ENCODE measurements at places on chromosomes 16 and 17. TPM values are rescaled to one million over a fixed set of nuclear protein-coding genes. Genes with fewer than 3 reads are reported as not detected.

The MRPL10 gene
- total RNA-seq = 64.9 TPM

The CCL7 gene
- total RNA-seq = not detected

GRCh38 chr17:35577830-35578196 lies 558 bp downstream of the PEX12 start:
- peak overlapping the region; percentile 99 for H3K27ac ChIP-seq
- peaks cover 25% of the 10 kb centered on the region for H3K4me1 ChIP-seq
- H3K27me3 ChIP-seq = no peaks in the 10 kb centered on the region
- peaks cover 4% of the 10 kb centered on the region for H3K36me3 ChIP-seq

GRCh38 chr16:3186946-3187690 lies 886 bp upstream of the OR1F1 start:
- no peak for DNase-seq
- H3K4me3 ChIP-seq = peak overlapping the region; percentile 64
- H3K27ac ChIP-seq = peak overlapping the region; percentile 77
- H3K36me3 ChIP-seq = peaks cover 11% of the 10 kb centered on the region
- H3K4me1 ChIP-seq = peaks cover 62% of the 10 kb centered on the region

DNA sequence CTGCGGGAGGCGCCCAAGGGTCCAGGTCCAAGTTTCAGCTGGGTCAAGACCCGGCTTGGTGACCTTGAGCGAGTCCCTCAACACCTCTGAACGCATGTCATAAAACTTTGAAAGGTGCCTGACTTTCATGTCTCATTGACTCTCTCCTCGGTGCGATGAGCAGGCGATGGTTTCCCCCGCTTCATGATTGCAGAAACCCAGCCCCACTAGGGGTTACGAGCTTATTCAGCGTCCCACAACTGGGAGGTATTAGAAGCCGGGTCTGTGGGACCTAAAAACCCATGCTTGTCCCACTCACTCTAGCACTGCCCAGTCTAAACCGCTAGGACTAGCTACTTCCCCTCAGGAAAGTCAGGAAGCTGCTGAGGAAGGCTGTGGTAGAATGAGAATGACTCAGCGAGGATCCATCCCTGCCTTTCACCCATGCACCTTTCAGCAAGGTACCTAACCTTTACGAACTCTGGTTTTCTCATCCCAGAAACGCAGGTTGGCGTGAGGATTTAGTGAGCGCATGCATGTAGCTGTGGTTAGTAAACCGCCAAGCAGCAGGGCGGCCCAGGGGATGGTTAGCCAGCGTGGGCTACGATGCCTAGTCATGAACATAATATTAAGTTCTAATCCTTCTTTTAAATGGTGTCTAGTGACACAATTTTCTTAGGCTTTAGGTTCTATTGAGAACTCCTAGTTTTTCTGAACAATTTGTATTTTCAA lies 26.2 kb upstream of the RFFL start:
- H3K27ac ChIP-seq = peak overlapping the region; percentile 96
- DNase-seq = peak; percentile 72
- peak overlapping the region; percentile 75 for H3K4me3 ChIP-seq
- H3K4me1 ChIP-seq = peaks cover 49% of the 10 kb centered on the region
- H3K27me3 ChIP-seq = no peaks in the 10 kb centered on the region

GRCh38 chr17:78524870-78525510 lies 52.2 kb downstream of the DNAH17 start:
- H3K27me3 ChIP-seq = peaks cover 12% of the 10 kb centered on the region
- DNase-seq = no peak
- H3K36me3 ChIP-seq = no peaks in the 10 kb centered on the region
- H3K4me1 ChIP-seq = no peaks in the 10 kb centered on the region
- H3K4me3 ChIP-seq = no peak overlapping the region
- H3K27ac ChIP-seq = no peak overlapping the region

GRCh38 chr16:87696726-87697125 lies 69.1 kb downstream of the KLHDC4 start:
- H3K36me3 ChIP-seq = peaks cover 6% of the 10 kb centered on the region
- H3K27ac ChIP-seq = no peak overlapping the region
- no peak overlapping the region for H3K4me3 ChIP-seq
- H3K4me1 ChIP-seq = peaks cover 38% of the 10 kb centered on the region
- no peaks in the 10 kb centered on the region for H3K27me3 ChIP-seq
- no peak for DNase-seq

The TEKT5 gene
- total RNA-seq = not detected

- peaks cover 16% of the 10 kb centered on the region for H3K36me3 ChIP-seq
- no peaks in the 10 kb centered on the region for H3K27me3 ChIP-seq
- H3K4me1 ChIP-seq = peaks cover 12% of the 10 kb centered on the region
- no peak for DNase-seq
- no peak overlapping the region for H3K27ac ChIP-seq
These were observed 20.1 kb upstream of the NAT9 start for GRCh38 chr17:74796211-74796610.

DNA sequence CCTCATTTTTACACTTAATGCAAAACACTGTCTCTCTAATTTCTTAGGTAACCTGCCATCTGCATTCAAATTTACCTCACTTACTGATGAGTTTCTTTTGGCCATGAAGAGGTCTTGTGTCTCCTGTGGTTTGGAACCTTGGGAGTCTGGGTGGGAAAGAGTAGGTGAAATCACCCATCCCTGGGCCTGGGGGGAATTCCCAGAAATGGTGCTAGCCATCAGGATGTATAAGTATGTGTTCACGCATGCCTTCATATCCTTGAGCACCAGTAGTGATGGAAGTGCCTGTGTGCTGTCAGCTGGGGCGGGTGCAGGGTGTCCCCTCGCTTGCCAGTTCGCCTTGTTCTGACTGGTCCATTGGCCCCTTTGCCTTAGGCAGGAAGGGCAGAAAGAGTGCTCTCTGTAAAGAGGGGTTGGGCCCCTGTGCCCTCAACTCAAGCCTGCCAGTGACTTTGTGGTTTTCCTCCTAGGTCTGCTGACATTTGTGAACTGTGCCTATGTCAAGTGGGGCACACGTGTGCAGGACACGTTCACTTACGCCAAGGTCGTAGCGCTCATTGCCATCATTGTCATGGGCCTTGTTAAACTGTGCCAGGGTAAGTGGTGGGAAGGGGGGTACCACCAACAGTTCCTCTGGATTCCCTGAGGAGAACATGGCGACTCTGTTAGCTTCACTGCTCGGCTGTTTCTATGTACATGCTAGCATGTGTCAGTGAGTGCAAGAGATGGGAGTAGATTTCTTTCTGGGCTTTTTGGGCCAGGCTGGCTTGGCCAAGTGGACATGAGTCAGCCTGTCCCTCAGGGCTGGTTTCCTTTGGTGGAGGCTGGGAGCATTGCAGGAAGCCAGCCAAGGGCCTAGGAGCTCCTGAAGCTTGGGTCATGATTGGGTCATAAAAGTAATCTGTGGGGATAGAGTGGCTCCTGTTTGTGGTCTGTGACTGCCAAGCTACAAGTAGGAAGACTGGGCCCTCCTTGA lies 23.2 kb downstream of the SLC7A6OS start:
- no peaks in the 10 kb centered on the region for H3K27me3 ChIP-seq
- peaks cover 89% of the 10 kb centered on the region for H3K4me1 ChIP-seq
- H3K4me3 ChIP-seq = peak overlapping the region; percentile 15
- peak; percentile 47 for DNase-seq

Measured in activated CD8-positive, alpha-beta memory T cell treated with anti-CD3 and anti-CD28 coated beads, Interleukin-2, amount 10 ng/mL, durations not matched to agents 7 days and 5 days (primary cell).